ENCODE measurements at places on chromosomes 7 and 10. TPM values are rescaled to one million over a fixed set of nuclear protein-coding genes. Genes with fewer than 3 reads are reported as not detected.

Gene RELN
- 14.1 TPM for total RNA-seq

Gene MPLKIP
- 3.1 TPM for total RNA-seq

Gene GRM3
- total RNA-seq: under 0.01 TPM

Gene JMJD1C
- 90.8 TPM for total RNA-seq

Data from skeletal muscle tissue (tissue), 5 donors.